ENCODE measurements at places on chromosomes 12 and 14.

GRCh38 chr14:95314609-95315008 lies 5.1 kb downstream of the CLMN start:
- DNase-seq, result no peak

DNA sequence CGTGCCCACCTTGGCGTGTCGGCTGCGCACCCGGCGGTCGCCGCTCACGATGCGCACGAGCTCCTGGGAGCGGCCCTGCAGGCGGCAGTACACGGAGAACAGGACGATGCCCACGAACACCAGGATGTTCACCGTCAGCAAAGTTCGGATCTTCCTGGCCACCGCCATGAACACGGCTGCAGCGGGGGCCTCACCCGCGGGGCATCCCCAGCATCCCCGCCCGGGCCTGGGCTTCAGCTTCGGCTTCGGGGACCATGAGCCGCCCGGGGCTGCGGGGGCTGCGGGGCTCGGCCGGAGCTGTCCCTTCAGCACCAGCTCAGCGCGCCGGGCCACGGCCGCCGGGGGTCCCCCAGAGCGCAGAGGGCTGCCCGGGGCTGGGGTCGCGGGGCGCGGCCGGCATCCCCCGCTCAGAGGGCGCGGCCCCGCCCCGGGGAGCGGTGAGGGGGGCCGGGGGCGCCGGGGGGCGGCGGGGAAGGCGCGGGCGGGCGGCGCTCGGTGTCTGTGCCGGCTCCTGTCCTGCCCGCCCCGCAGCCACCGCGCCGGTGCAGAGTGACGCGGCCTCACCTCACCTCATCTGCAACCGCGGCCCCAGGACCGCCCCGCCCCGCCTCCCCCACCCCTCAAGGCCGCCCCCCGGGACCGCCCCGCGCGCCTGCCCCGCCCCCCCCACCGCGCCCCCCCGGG lies at the start of gene GALNT9:
Gene GALNT9, minus strand, starts transcription at position 554 of the 684 bp plus-strand sequence. Its CDS starts 386 bp downstream, at position 168.
- DNase-seq, result no peak

GRCh38 chr12:102958073-102958829 lies 777 bp downstream of the ASCL1 start:
- DNase-seq, result no peak

DNA sequence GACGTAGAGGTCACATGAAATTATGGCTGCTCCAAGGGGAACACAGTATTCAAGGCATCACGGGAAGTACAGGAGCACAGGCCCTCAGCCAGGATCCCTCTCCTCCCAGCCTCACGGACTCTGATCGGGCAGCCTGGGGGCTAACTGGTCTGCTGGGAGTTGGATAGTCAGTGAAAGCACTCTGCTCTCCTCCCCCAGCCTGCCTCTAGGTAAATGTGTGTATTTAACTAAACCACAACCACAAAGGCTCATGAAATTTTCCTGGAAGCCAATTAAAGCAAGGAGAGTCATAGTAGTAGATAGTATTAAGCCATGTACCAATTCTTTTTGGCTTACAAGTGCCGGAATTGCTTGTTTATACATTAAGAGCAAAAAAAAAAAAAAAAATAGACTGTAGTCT lies 254.3 kb downstream of the MSRB3 start:
- DNase-seq, result peak; percentile 48

DNA sequence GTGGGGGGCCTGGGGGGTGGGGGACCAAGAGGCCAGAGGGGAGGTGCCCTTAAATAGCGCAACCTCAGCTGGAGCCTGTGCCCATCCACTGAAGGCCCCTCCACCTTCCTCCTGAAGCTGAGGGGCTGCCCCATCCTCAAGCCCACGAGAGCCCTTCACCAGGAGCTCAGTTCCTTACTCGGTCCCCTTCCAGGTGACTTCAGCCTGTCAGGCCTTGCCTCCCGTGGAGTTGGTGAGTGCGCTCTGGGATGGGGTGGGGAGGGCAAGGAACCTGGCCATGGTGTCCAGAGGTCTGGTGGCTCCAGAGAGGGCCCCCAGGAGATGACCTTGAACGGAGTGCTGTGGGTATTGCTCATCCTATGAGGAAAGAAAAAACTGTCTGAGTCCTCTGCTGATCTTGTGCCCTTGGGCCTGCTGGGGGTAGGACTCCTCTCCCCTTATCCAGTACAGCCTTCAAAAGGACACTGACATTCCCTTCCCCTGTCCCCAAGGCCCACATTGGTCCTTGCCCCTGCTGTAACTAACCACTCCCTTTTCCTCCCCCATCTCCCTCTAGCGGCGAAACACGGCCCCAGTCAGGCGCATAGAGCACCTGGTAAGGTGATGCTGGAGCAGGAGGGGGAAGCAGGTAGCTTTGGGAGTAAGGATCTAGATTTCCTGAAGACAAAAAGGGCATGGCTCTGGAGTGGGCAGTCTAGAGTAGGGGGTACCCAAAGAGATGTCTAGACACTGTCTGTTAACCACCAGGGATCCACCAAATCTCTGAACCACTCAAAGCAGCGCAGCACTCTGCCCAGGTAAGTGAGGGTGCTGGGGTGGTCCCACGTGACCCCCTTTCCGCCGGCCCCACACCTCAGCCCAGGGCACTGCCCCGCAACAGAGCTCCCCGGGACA lies 3.6 kb downstream of the TNS2 start:
- no peak for DNase-seq

GRCh38 chr14:24274101-24274543 lies 2.7 kb upstream of the RABGGTA start:
- no peak for DNase-seq

DNA sequence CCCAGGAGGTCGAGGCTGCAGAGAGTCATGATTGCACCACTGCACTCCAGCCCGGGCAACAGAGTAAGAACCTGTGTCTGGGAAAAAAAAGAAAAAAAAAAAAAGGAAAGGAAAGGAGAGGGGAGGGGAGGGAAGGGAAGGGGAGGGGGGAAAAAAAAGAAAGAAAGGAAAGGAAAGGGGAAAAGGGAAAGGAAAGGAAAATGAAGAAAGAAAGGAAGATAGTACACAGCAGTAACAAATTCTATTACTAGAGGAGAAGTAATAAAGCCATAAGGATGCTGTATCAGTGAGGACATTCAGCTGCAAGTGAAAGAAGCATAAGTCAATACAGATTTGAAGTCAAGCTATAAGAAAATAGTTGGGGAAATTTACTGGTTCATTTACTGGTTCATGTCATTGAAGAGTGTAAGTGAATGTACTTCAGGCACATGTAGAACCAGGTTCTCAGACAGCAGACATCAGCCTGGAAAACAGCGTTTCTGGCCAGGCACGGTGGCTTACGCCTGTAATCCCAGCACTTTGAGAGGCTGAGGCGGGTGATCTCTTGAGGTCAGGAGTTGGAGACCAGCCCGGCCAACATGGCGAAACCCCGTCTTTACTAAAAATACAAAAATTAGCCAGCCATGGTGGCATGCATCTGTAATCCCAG lies 37.4 kb downstream of the NDUFA12 start:
- no peak for DNase-seq

GRCh38 chr12:132776816-132777568 lies 15.4 kb upstream of the ANKLE2 start:
- no peak for DNase-seq

GRCh38 chr14:61355892-61356325 lies 34.5 kb downstream of the PRKCH start:
- DNase-seq, result no peak

GRCh38 chr12:43578782-43579181 lies 26.8 kb upstream of the ADAMTS20 start:
- DNase-seq, result no peak

DNA sequence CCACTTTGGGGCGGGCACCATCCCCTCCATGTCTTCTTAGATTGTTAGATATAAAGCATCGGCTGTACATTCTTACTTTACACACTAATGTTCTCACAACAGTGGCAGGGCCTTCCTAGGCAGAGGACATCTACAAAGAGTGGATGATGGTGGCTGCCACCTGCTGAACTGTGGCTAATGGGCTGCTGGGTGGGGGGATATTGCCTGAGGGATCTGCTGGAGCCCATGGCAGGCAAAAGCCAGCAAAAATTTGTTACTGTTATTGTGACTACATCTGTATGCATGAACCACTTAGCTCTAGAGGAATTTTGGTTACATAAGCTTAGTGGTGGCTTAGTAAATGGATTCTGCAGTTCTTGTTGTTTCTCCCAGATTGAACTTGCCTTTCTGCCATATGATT lies 52.6 kb downstream of the DIP2B start:
- DNase-seq, result no peak

DNA sequence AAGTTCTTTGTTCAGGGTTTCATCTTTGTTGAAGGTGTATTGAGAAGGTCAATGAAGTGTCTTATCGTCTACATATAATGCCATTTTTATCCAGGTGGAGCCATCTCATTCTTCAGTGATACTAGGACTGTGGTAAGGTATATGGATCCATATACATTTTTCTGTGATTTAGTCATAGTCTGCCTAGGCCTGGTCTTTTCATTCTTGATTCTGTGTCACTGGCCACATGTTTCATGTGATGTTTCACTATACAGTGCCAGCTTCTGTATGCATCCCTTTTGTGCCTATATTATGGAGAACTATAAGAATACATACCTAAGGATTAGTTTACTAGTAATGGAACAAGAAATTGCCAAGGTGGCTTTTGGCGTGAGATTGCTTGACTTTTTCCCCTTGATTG lies 40.5 kb downstream of the VEZT start:
- DNase-seq, result no peak

GRCh38 chr14:52961060-52961639 lies 10.3 kb upstream of the FERMT2 start:
- DNase-seq, result peak; percentile 19

DNA sequence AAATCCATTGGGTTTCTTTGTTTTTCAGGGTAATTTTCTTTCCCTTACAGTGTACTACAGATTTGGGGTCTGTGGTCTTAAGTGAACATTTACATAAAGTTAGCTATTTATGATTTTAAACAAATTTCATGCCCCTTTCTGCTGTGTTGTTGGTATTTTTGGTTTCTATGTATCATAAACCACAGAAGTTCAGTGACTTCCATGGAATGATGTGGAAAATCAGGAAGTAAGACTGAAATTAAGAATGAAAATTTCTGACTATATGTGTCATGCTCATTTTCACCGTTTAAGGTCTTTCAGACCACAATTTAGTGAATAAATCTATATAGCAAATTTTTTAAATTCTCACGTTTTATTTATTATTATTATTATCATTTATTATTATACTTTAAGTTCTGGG lies 31.7 kb downstream of the ETV6 start:
- DNase-seq, result no peak

DNA sequence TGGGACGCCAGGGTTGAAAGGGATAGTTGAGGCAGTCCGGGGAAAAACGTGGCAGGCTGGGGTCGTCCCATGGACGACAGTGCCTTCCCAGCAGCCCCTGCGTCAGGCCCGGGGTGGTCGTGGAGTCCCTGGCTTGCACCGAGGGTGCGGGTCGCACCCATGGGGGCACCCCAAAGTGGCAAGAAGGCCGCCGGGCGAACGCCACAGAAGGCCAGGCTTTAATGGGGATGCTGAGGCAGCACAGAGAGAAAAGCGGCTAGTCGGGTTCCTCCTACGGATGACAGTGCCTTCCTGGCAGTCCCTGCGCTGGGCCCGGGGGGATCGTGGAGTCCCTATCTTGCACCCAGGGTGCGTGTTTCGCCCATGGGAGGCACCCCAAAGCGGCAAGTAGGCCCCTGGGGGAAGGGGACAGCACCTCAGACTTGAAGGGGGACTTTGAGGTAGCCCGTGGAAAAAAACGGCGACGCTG lies 158.6 kb upstream of the ALG10B start:
- no peak for DNase-seq

GRCh38 chr14:25696176-25696575 lies 646.2 kb upstream of the STXBP6 start:
- no peak for DNase-seq

DNA sequence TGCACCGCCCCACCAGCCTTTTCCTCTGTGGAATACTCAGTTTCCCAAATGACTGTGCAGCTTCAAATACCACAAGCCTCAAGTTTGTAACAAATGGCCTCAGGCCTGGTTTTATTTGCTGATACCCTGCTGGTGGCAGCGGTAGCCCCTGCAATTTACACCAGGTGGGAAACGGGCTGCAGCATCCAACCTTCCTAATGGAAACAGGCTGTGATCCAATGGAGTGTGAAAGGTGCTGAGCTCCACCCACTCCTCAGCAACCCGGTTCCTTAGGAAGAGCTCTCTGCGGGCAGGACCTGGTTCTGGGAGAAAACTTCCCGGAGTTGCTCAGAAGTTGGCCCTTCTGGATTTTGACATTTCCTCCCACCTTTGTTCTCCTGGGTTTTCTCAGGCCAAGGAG lies 41.7 kb upstream of the LTA4H start:
- DNase-seq, result no peak

DNA sequence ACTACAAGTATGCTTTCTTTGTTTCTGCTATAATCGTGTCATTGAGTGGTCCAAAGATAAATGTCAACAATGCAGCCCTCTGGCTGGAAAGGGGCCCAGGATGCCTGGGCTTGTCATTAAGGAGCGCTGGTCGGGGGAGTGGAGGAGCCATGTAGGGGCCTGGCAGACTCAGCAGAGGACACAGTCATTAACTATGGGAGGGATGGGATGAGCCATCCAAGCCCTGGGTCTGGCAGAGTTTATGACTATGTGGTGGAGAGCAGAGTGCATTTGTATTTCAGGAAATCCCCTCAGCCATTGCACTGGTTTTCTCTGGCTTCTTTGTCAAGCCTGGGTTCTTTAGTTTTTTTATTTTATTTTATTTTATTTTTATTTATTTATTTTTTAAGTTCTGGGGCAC lies 243.1 kb downstream of the C12orf75 start:
- DNase-seq, result no peak

GRCh38 chr12:19988459-19988873 lies 379.9 kb upstream of the PDE3A start:
- no peak for DNase-seq

DNA sequence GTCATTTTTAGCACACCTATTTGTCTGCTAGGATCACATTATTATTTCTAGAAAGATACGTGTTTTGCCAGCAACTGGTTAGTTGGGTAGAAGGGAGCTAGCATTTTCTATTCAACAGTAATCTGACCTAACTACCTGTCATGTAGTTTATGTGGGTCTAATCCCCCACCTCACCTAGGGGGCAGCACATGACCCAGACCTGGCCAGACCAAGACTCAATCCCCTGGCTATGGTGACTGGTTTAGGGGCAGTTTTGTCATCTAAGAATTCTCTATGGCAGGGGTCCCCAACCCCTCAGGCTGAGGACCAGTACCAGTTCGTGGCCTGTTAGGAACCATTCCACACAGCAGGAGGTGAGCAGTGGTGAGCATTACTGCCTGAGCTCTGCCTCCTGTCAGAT lies 29.5 kb upstream of the EVL start:
- DNase-seq, result no peak
